Stimulated activated CD4-positive, alpha-beta T cell treated with anti-CD3 and anti-CD28 coated beads, Interleukin-1b, Interleukin-23, amount 100 ng/mL, for 1 hour (primary cell): ENCODE measurements at places on chromosomes 3 and 15.

DNA sequence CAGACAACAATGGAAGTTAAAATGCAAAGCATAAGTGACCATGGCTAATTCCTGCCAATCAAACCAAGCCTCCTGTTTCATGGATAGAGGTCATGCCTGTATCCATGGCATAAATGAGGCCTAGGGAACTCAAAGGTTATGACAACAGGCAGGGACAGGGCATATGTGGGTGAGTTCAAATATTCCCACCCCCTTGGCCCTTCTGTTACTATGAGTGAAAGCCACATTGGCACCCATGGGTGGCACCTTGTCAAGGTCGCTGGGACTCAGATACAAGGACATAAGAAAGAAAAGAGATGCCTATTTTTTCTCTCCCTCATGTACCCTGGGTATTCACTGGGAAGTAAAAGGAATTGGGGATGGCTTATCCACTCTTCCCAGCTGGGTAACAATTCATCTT is 25.3 kb upstream of the TMEM45A start:
- no peak for DNase-seq

- no peak for DNase-seq
These were observed 28.9 kb downstream of the CDAN1 start for GRCh38 chr15:42707873-42708544.

DNA sequence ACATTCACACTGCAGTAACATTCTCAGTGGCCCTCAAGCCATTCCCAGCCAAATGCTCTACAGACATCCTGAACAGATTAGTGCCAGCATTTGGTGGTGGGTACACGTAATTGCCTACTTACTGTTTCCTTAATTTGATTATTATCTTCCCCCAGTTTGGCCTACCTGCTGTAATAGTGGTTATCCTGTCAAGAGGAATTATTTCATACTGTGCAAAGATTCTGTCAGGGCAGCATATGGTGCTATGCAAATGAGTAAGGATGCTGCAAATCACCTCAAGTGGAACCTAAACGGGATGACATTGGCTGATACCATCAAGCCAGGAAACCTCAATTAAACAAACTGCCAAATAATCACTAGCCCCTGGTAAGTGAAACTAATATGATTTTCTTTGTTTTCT is 88.7 kb downstream of the SEMA6D start:
- DNase-seq = no peak

DNA sequence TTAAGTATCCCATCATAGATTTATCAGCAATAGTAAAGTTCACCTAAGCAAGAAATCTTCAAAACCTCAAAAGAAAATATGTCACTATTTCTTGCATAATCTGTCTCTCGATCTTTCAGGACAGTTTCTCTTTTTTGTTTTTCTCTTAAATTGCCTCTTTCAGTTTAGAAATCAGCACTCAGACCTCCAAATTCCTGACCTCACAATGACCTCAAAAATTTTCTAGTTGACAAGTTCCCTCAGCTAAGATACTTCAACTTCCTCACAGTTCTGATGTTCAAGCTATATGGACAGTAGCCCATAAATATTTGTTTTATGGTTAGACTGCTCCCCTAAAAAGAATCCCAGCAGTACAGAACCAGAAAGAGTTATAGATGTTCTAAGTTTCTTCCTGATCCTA is 24.1 kb downstream of the SLC24A5 start:
- no peak for DNase-seq

GRCh38 chr3:44932271-44932670 is 43.7 kb downstream of the ZDHHC3 start:
- no peak for DNase-seq

GRCh38 chr3:169772305-169772896 is 795 bp upstream of the MYNN start:
- no peak for DNase-seq

DNA sequence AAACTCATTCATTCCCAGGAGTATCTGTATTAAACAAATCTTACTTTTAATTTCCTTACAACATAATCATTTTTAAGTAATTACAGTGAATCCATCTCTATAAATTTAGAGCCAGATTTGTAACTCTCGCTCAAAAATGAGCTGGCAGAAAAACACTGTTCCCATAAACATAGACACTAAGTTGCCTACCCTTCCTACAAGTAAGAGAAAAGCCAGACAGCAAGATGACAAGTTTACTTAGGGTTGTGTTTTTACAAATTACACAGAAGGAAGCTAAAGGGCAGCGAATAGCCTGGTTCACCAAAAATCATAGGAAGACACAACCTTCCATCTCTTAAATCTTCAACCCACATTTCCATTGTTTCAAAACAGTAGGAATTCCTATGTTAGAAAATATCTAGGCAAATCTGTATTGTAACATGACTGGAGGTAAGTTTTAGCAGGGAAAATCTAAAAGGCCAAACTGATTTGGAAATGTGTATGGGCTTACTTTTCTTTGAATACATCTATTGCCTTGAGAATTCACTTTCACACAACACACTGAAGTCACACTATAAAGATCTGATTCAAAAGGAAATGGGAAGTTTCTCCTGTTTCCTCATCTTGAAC is 21.7 kb downstream of the HERC1 start:
- no peak for DNase-seq
